Thoracic aorta (tissue), 2 donors: ENCODE measurements at places on chromosomes 13 and 19.

DNA sequence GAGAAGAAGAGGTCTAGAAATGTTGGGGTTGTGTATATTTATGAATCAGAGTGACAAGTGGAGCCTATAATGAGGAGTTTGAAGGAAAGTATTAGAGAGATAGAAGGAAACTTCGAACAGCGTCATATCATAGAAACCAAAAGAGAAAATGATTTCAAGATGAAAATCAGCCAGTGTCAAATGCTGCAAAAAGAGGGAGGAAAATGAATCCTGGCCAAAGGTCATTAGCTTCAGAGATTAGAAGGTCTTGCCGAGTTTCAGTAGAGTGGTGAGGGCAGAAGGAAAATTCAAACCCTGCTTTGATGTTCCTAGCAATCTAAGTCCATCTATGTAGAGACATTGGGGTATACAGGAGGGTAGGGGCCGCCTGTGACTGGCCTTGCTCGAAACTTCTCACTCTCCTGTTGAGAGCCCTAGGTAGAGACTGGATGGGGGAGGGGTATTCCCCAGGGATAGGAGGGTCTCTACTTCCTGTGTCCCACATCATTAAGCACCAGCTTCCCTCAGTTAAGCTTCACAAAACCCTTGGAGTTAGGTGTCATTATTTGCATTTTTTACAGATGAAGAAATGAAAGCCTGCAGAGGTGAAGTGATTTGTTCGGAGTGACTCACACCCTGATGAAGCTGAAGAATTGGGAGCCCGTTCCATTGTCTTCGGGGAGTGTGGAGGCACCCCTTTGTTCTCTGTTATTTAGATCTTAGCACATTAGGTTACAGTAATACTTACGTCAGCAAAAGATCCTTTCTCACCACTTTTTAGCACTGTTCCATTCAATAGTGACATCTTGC lies 62.8 kb downstream of the FGF9 start:
- DNase-seq = no peak

GRCh38 chr19:38891771-38892170 lies 7.6 kb downstream of the SIRT2 start:
- no peak for DNase-seq

DNA sequence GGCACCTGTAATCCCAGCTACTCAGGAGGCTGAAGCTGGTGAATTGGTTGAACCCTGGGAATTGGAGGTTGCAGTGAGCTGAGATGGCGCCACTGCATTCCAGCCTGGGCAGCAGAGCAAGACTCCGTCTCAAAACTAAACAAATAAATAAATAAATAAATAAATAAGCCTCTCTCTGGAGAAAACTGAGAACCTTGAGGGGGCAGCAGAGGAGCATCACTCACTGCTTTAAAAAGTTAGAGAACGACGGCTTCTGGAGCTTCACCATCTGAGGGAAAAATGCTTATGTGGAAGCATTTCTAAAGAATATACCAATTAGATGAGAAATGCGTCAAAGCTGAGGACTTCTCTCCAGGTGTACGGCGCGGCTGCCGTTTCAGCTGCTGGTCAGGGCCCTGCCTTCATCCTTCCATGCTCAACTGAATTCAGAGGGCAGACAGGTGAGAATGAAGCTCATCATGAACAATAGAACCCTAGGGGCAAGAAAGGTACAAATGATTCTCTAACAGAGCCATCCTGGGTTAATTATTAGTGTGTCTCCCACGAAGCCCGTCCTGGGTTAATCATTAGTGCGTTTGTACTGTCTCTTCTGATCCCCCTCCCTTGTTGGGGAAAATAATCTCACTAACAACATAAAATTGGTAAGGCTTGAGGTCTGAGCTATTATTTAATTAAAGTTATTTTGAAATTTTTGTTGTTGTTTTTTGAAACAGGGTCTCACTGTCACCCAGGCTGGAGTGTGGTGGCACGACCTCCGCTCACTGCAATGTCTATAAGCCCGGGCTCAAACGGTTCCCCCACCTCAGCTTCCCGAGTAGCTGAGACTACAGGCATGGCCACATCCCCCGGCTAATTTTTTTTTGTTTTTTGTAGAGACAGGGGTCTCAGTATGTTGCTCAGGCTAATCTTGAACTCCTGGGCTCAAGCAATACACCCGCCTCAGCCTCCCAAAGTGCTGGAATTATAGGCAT lies 80.1 kb downstream of the IPO5 start:
- no peak for DNase-seq

- no peak for DNase-seq
Observed at GRCh38 chr19:18878858-18879578, 16.9 kb downstream of the CERS1 start.

- no peak for DNase-seq
Observed at GRCh38 chr19:1632462-1633268, 19.8 kb downstream of the TCF3 start.

DNA sequence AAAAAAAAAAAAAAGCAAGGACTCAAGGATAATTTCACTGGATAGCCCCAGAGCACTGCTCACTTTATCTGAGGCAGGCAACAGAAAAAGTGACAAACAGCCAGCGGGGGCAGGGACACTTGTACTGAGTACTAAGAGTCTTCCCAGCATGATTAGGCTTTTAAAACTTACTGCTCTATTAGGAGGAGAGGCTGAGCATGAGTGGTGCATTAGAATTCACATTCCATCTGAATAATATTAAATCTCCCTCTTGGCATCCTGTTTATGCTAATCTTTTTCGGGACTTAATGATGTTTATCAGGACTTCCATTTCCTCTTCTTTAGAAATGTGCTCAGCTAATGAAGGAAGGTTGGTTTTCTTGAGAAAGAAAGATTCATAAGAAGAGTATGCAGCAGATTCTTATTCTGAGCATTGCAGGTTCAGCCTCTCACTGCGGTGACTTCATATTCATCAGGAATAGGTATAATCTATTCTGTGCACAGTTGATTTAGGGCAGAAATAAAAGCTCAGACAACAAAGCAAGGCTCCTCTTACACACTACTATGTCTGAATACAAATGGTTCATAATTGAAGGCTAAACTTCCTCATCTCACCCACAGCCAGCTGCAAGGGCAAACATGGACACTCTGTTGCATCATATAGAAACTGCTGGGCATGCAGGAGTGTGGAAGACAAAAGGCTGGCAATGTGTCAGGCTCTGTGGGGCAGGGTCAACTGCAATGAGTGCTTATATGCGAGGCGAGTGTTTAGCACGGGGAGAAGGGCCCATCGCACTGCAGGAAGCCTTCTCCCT lies 107.0 kb downstream of the KL start:
- DNase-seq = no peak

DNA sequence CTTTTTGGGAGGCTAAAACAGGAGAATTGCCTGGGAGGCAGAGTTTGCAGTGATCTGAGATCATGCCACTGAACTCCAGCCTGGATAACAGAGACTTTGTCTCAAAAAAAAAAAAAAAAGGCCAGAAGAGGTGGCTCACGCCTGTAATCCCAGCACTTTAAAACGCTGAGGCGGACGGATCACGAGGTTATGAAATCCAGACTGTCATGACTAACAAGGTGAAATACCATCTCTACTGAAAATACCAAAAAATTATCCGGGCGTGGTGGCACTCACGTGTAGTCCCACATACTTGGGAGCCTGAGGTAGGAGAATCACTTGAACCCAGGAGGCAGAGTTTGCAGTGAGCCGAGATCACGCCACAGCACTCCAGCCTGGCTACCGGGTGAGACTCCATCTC lies 39.9 kb downstream of the ZNF611 start:
- no peak for DNase-seq

DNA sequence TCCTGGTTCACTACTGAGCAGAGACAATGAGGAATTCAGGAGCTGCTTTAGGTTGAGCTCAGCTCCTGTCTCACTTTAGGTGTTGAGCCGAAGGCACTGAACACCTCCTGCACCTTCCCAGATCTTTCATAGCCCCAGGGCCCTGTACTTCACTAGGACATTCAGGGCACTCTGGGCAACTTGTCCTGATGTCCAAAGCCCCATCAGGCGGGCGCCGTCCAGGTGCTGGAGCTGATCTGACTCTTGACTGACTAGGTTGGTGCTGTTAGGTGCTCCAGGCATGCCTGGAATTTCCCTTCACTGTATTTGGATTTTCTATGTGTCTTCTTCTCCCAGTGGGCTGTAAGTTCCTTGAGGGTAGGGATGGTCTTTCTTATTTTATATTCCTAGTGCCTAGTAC lies 48.4 kb upstream of the CNMD start:
- DNase-seq = no peak

DNA sequence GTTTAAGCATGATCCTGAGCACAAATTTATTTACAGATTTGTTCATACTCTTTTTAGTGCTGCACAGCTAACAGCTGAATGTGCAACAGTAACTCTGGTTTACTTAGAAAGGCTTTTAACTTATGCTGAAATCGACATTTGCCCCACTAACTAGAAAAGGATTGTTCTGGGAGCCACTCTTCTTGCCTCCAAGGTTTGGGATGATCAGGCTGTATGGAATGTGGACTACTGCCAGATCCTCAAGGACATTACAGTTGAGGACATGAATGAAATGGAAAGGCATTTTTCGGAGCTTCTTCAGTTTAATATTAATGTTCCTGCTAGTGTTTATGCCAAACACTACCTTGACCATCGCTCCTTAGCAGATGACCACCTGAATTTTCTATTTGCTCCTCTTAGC lies 16.0 kb downstream of the ZNF100 start:
- no peak for DNase-seq

DNA sequence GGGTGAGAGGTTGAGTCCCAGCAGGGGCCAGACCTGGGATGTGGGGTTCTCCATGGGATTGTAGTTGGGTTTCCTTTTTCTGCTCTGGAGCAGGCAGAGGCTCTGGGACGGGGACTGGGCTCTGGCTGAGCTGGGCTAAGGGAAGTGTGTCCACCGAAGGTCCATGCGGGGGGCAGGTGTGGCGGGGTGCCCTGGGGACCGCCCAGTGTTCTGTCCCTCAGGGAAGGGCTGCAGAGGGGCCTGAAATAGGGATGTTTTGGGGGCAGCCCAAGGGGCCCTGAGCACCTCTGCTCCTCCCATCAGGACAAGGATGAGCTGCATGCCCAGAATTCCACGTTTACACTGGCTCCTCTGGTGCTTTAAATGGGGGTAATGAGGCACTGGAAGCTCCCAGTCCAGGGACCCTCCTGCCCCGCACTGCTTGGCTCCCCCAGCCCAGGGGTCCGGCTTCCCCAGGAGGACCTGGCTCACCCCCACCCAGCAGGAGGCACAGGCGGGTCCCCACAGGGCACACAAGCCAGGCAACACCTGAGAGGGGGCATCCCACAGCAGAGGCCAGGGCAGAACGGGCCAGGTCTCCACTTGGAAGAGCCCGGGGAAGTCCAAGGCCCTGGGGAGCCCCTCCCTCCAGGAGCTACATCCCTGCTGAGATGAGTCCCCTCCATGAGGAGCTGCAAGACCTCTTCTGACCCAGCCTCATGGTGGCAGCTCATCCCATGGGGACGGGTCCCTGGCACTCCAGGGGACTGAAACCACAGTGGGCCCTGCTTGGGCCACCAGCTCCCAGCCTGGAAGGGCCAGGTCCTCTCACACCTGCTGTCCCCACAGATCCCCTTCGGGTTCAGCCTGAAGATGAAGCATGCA lies 14.7 kb upstream of the ZNF14 start:
- DNase-seq = no peak

DNA sequence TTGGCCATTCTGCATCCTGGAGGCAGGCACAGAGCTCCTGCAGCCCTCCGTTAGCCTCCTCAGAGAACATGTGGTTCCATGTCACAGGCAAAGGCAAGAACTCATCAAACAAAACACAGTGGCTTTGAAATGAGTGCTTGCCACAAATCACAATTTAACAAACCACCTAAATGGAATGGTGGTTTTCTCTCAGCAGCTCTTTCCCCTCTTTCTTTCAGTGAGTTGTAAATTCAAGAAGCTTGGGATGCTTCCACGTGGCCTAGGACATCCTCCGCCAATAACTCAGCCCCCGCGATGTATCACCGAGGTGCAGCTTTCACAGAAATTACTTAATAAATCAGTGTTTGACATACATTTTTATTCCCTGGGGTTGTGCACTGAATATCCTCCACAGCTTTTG lies 65.4 kb upstream of the RFC3 start:
- no peak for DNase-seq

DNA sequence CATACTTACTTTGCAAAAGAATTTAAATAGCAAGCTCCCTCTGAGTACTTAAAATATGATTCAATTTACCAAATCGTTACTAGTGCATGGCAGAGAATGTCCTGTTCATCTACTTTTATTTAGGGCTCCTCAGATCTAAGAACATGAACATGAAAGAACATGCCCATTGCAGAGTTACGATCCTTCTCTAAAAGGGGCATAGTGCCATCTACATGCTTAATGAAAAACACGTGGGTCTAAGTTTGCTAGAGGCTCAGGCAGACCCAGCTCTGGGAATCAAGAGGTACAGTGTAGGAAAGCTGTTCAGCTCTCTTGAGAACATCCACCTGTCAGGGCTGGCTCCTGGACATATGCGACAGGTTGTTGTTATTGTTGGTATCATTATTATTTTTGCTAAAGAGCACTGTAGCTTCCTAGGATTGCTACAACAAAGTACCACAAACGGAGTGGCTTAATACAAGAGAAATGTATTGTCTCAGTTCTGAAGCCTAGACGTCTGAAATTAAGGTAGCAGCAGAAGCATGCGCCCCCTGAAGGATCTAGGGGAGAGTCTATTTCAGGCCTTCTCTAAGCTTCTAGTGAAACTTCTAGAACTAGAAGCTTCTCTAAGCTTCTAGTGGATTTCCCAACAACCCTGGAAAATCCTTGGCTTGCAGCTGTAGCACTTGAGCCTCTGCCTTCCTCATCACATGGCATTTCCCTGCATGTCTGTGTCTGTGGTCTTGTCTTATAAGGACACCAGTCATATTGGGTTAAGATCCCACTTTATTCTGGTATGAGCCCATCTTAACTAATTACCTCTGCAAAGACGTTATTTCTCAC lies 133.9 kb downstream of the DCT start:
- no peak for DNase-seq

DNA sequence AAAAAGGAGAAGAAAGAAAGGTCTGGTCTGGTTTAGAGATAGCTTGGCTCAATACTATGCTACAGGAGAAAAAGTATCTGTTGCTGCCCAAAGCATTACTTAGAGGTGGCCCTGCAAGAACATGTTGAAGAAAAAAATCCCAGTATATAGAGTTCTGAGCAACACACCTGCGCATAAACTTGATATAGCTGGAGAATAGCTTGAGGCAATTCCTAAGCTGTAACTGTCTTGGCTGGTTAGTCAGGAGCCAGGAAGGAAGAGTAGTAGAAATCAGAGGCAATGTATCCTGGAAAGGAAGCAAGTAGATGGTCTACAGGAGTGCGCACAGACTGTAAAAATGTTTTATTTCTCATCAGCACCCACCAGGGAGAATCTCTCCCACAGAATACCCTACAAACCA lies 209.7 kb downstream of the SLITRK1 start:
- no peak for DNase-seq

DNA sequence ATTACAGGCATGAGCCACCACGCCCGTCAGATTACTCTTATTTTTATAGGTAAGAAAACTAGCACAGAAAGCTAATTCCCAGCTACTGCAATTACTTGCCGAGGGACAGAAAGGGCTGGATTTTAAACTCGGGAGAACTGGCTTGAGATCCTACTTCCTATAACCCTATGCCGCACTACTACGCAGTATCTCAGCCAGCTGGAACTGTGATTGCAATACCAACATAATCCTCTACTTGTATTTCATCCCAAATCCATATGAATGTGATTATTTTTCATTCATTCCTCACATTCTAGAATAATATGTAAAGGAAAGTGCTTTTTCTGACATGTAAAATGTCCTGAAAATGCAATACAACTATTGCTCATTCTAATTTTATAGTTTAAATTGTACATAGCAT lies 773.8 kb upstream of the GPC6 start:
- DNase-seq = no peak

GRCh38 chr13:67367399-67367798 lies 137.3 kb upstream of the PCDH9 start:
- no peak for DNase-seq

- DNase-seq = no peak
Observed at GRCh38 chr13:73835138-73835721, 299.0 kb downstream of the KLF12 start.

GRCh38 chr13:30847650-30848307 lies 58.3 kb upstream of the MEDAG start:
- peak; percentile 54 for DNase-seq
